ENCODE measurements at places on chromosomes 2 and 18. TPM values are rescaled to one million over a fixed set of nuclear protein-coding genes. Genes with fewer than 3 reads are reported as not detected.

The SERPINB2 gene
- total RNA-seq: not detected

The SPP2 gene
- total RNA-seq: not detected

The PAX3 gene
- 0.30 TPM for total RNA-seq

The MRO gene
- total RNA-seq: 3.8 TPM

The ICA1L gene
- total RNA-seq: 6.5 TPM

Data from left ventricle myocardium inferior (tissue), 1 donor.